ENCODE measurements at places on chromosomes 11 and 22. TPM values are rescaled to one million over a fixed set of nuclear protein-coding genes. Genes with fewer than 3 reads are reported as not detected.

DNA sequence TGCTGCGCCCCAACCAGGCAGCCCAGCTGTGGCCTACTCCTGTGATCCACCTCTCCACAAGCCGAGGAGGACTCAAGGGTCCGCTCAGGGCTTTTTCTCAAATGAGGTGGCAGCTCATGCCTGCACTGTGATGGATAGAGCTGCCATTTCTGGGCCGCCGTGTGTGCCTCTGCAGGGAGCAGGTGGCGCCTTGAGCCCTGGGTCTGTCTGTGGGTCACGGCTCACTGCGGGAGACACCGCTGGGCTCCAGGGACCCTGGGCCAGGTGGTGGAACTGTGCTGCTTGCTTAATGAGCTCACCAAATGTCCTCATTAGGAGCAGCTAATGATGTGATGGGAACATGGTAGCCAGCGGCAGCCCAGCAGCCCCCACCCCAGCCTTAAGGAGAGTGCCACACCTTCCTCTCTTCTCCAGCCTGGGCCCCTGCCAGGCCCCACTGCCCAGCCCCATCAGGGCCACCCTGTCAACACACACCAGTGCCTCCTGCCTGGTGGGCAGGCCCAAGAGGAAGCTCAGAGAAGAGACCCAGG is 50.8 kb downstream of the DHCR7 start:
- H3K27me3 ChIP-seq, result no peaks in the 10 kb centered on the region
- H3K4me3 ChIP-seq, result no peak overlapping the region
- H3K36me3 ChIP-seq, result no peaks in the 10 kb centered on the region
- no peaks in the 10 kb centered on the region for H3K4me1 ChIP-seq
- no peak for DNase-seq

- H3K27me3 ChIP-seq, result no peaks in the 10 kb centered on the region
- no peak overlapping the region for H3K27ac ChIP-seq
- peak; percentile 17 for DNase-seq
- H3K4me3 ChIP-seq, result no peak overlapping the region
- H3K36me3 ChIP-seq, result no peaks in the 10 kb centered on the region
These were observed 92.8 kb upstream of the FIBIN start for GRCh38 chr11:26901162-26901561.

- no peak for DNase-seq
- no peak overlapping the region for H3K27ac ChIP-seq
- no peaks in the 10 kb centered on the region for H3K4me1 ChIP-seq
- no peak overlapping the region for H3K4me3 ChIP-seq
These were observed 47.0 kb downstream of the LDLRAD3 start for GRCh38 chr11:35990816-35991215.

TREH gene
- polyA plus RNA-seq, result 4.0 TPM

OR51E2 gene
- 0.17 TPM for polyA plus RNA-seq

MUC5AC gene
- 0.32 TPM for polyA plus RNA-seq
